Stomach (tissue), 19 donors: ENCODE measurements at places on chromosomes 4 and X. TPM values are rescaled to one million over a fixed set of nuclear protein-coding genes. Genes with fewer than 3 reads are reported as not detected.

The CXCL5 gene
- polyA plus RNA-seq, result not detected

The JADE3 gene
- 2.3 TPM for polyA plus RNA-seq

The MMRN1 gene
- 0.93 TPM for polyA plus RNA-seq

The CCDC149 gene
- polyA plus RNA-seq, result 13.9 TPM

The UBA6 gene
- polyA plus RNA-seq, result 4.9 TPM

The TGIF2LX gene
- polyA plus RNA-seq, result not detected

The SPANXC gene
- polyA plus RNA-seq, result not detected

The STAP1 gene
- polyA plus RNA-seq, result 1.3 TPM

The TRIM61 gene
- polyA plus RNA-seq, result 0.50 TPM

The USP26 gene
- not detected for polyA plus RNA-seq

The KLB gene
- 0.61 TPM for polyA plus RNA-seq

The TBC1D9 gene
- 11.5 TPM for polyA plus RNA-seq

The IQCM gene
- not detected for polyA plus RNA-seq

The CLDN22 gene
- polyA plus RNA-seq, result not detected

The DGAT2L6 gene
- polyA plus RNA-seq, result not detected

The ARMCX4 gene
- 8.7 TPM for polyA plus RNA-seq

The DCAF8L2 gene
- polyA plus RNA-seq, result not detected

The EBP gene
- polyA plus RNA-seq, result 112 TPM

The TSC22D3 gene
- polyA plus RNA-seq, result 292 TPM

The ZNF41 gene
- 2.4 TPM for polyA plus RNA-seq

The MAP3K15 gene
- 0.12 TPM for polyA plus RNA-seq

The FOXR2 gene
- polyA plus RNA-seq, result not detected

The CENPVL1 gene
- polyA plus RNA-seq, result not detected

The TASL gene
- 1.1 TPM for polyA plus RNA-seq

The NFXL1 gene
- 4.1 TPM for polyA plus RNA-seq

The MPC1L gene
- polyA plus RNA-seq, result not detected

The MTTP gene
- polyA plus RNA-seq, result 0.05 TPM

The HSFX3 gene
- polyA plus RNA-seq, result not detected

The FAM3A gene
- polyA plus RNA-seq, result 49.0 TPM

The ABRAXAS1 gene
- 14.1 TPM for polyA plus RNA-seq

The RAI2 gene
- polyA plus RNA-seq, result 30.1 TPM

The ART3 gene
- polyA plus RNA-seq, result 0.46 TPM

The NLGN3 gene
- 0.12 TPM for polyA plus RNA-seq

The SLC9B2 gene
- 13.0 TPM for polyA plus RNA-seq

The ACE2 gene
- polyA plus RNA-seq, result 0.25 TPM

The FAM53A gene
- 1.4 TPM for polyA plus RNA-seq

The SPCS3 gene
- 18.8 TPM for polyA plus RNA-seq

The IRS4 gene
- not detected for polyA plus RNA-seq

The SLITRK4 gene
- 0.15 TPM for polyA plus RNA-seq

The N4BP2 gene
- 1.4 TPM for polyA plus RNA-seq

The TCEAL6 gene
- 0.20 TPM for polyA plus RNA-seq

The ARSD gene
- polyA plus RNA-seq, result 20.5 TPM

The FAAH2 gene
- 14.0 TPM for polyA plus RNA-seq

The GLRA3 gene
- 0.06 TPM for polyA plus RNA-seq
